Stimulated activated CD4-positive, alpha-beta T cell treated with anti-CD3 and anti-CD28 coated beads, Interleukin-1b, Interleukin-23, amount 100 ng/mL, for 1 hour (primary cell): ENCODE measurements at places on chromosomes 3 and 15.

DNA sequence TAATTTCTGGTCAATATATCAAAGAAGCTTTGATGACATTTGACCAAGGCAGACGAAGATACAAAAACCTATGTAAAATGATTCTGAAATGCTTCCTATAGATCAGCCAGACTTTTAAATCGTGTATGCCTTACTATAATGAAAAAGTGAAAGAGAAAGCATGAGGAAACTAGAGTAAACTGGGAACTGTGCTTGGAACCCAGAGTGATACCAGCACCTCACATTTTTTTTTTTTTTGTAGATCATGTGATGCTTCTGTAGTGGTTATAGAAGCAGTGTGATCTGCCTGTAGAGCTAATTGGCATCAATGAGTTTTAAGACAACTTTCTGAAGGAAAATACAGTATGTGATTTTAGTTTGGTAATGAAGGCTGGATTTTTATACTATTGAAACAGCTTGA lies 150.7 kb downstream of the NLGN1 start:
- no peak for DNase-seq

DNA sequence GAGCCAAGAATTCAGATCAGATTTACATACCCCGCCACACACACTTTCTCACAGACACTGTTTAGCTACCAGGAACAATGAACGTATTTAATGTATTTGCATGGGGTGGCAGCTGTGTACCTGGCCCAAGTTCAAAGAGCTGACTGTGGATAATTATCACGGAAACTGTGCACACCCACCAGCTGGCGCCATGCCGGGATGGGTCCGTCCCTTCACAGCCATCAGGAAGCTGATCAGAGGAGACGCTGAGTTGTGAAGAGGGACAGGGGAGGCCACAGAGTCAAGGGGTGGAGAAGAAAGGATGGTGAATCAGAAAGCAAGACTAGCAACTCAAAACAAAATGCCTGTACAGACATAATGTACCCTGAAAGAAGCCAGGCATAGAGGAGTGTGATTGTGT lies 13.1 kb upstream of the PLA2G4D start:
- DNase-seq, result no peak

DNA sequence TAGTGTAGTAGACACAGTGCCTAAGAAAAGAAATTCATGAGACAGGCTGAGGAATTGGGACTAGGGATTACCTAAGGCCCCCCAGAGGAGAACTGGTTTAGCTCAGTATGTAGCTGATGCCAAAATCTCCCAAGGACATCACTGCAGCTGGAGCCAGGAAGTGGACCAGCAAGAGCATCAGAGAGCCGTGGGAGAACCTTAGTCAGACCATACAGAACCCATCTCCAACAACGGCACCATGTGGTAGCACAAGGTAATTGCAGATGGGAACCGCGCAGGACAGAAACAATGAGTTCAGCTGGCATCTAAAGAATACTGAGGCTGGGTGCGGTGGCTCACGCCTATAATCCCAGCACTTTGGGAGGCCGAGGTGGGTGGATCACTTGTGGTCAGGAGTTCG lies 81.7 kb downstream of the WNT5A start:
- DNase-seq, result no peak

DNA sequence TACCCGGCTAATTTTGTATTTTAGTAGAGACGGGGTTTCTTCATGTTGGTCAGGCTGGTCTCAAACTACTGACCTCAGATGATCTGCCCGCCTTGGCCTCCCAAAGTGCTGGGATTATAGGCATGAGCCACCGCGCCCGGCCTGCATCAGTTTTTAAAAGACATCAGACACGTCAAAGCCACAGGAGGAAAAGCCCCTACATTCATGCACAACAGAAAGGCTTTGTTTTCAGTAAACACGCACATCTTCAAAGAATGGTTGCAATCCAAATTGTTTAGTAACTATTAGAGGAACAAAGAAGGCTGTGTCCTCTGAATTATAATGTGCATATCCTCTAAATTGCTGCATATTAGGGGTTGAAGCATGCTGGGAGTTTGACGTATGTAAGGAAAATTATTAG lies 53.3 kb downstream of the BTD start:
- no peak for DNase-seq

GRCh38 chr15:50876260-50876988 lies 32.1 kb upstream of the AP4E1 start:
- DNase-seq, result no peak

DNA sequence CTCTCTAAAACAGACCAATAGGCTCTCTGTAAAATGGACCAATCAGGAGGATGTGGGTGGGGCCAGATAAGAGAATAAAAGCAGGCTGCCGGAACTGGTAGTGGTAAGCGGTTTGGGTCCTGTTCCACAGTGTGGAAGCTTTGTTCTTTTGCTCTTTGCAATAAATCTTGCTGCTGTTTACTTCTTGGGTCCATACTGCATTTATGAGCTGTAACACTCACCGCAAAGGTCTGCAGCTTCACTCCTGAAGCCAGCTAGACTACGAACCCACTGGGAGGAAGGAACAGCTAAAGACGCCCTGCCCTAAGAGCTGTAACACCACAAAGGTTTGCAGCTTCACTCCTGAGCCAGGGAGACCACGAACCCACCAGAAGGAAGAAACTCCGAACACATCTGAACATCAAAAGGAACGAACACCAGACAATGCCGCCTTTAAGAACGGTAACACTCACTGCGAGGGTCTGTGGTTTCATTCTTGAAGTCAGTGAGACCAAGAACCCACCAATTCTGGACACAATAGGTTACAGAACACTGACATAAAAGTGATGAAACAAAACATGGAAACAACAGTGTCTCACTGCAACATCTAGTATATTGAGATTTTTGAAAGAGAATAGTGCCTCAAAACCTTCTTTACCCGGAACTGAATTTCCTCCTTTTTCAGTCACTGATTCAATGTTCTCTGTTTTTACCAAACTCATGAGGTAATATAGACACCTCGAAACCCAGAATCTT lies 28.8 kb upstream of the PLSCR2 start:
- DNase-seq, result no peak

- DNase-seq, result no peak
Observed at GRCh38 chr15:98765610-98766009, 117.3 kb downstream of the IGF1R start.

GRCh38 chr15:31151301-31152233 lies 50.0 kb upstream of the TRPM1 start:
- no peak for DNase-seq

GRCh38 chr3:140629357-140630137 lies 48.3 kb upstream of the TRIM42 start:
- DNase-seq, result no peak

GRCh38 chr3:50388720-50389413 lies 29.5 kb upstream of the TMEM115 start:
- no peak for DNase-seq

DNA sequence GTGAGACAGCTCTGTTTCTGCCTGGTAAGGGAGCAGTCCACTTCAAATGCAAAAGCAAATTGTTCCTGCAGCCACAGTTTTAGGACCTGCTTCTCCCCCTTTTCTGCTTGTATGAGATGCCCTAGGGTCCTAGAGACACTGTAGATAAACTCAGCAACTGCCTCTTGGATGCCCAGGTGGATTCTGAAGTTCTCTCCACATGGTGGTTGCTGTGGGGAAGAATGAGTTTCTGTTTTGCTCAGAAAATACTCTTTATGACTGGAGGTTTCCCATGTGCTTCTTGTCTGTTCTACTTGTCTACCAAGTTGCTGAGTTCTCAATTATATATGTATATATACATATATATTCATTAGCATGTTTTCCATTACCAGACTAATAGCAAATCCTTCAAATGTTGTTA lies 5.6 kb upstream of the ZNF80 start:
- DNase-seq, result no peak

- no peak for DNase-seq
Observed at GRCh38 chr3:29065211-29065785, 215.6 kb upstream of the RBMS3 start.

DNA sequence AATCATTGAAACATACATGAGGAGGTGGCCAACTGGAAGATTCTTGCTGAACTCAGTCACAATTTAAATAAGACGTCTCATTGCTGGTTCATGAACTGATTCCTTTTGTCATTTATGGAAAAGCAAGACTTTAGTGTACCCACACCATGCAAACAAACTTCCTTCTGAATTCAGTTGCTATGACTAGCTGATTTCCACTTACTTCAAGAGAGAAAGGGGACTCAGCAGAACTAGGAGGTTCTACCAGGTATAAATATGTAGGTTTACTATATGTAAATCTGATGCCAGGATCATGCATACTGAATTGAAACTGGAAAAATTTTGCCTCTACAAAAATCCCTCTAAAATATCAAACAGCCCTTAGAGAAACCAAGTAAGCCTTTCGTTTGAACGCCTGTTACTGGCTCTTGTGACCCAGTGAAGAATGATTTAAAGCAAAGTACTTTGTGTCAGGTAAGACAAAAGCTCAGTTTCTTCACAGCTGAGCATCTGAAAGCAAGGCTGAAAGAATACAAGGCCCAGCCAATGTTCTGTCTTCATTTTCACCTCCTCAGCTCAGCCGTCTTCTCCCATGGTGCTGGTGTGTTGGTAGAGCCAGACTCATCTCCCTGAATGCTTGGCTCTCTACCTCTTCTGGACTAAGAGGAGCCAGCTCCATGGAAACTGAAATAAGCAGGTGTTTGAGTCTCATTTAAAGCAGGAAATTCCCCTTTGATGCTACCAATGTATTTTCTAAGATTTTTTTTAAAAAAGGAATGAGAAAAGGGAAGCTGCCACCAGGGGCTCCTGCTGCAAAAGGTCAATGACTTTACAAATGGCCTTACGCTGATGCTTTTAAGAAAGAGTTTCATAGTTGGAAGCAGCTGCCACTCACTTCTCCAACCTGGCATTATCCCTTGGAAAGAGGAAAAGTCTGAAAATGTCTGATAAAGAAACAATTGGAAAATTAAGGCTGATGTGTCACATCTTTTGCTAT lies 301.6 kb downstream of the EFHB start:
- no peak for DNase-seq

DNA sequence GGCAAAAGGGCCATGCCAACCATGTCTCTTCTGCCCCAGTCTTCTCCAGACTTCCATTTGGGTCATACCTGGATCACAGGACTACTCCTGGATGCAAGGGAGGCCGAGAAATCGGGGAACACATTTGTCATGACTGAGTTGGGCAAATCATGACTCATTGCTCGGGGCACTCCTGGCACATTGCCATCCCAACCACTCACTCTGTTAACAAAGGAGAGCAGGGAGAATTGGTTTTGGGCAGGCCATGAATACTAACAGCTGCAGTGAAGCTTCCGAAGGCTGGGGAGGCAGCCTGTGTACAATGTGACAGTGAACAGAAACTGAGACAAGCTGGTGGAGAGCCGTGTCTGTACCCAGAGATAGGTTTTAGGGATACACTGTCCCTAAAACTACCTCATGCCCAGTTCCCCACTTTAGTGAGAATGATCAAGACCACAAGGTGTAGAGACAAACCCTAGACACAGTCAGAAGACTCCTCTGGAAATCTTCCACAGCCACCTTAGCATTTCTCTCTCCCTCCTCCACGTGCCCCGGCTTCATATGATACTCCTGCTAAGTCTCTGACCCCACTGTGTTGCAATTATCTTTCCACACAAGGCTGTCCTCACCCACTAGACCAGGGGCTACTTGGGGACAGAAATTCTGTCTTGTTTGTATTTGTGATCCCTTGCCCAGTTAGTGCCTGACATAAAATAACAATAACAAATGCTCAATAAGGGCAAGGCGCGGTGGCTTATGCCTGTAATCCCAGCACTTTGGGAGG lies 10.5 kb upstream of the BUB1B start:
- no peak for DNase-seq

GRCh38 chr3:141114816-141115460 lies 63.8 kb downstream of the SPSB4 start:
- no peak for DNase-seq

- no peak for DNase-seq
Observed at GRCh38 chr15:68646696-68647095, 67.9 kb downstream of the CORO2B start.

GRCh38 chr15:76460871-76461270 lies 124.3 kb downstream of the ISL2 start:
- no peak for DNase-seq
